Activated naive CD4-positive, alpha-beta T cell treated with anti-CD3 and anti-CD28 coated beads, Interleukin-2, amount 10 ng/mL, durations not matched to agents 7 days and 5 days (primary cell): ENCODE measurements at places on chromosomes 4 and X.

GRCh38 chrX:129037389-129037788 is 485.9 kb downstream of the SMARCA1 start:
- no peaks in the 10 kb centered on the region for H3K36me3 ChIP-seq
- H3K4me1 ChIP-seq = no peaks in the 10 kb centered on the region
- no peak overlapping the region for H3K27ac ChIP-seq
- H3K27me3 ChIP-seq = no peaks in the 10 kb centered on the region

DNA sequence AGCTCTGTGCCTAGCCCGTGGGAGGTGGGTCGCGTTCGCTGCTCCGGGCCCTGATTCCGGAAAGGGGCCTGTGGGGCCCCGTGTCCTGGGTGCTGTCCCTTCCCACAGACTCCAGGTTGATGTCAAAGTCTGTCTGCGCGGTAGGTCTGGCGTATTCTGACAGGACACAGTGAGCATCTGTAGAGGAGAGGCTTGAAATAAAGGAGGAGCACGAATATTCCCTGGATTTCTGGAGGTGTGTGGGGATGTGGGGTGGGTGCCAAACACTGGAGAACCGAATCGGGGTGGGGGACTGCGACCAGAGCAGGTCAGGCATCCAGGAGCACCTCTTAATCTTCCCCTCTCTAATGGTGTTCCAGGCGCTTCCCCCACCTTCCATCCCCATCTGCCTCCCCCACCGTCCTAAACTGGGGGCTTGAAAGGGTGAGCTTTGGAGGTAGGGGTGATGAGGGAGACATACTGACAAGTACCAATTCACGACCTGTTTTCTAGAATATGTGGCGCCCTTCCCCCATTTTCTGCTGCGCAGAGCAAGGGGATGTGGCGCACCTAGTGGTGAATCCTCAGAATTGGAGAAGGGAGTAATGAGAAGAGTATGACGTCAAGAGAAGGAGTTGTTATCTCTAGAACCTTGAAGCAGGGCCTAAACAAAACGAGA is 877 bp downstream of the GPRASP1 start:
- peak; percentile 59 for DNase-seq
- H3K27ac ChIP-seq = peak overlapping the region; percentile 83
- peak overlapping the region; percentile 84 for H3K4me3 ChIP-seq
- H3K27me3 ChIP-seq = peaks cover 11% of the 10 kb centered on the region
- peaks cover 19% of the 10 kb centered on the region for H3K4me1 ChIP-seq
- H3K36me3 ChIP-seq = no peaks in the 10 kb centered on the region

GRCh38 chr4:8381814-8382581 is 58.5 kb downstream of the ACOX3 start:
- H3K27ac ChIP-seq = no peak overlapping the region
- no peaks in the 10 kb centered on the region for H3K4me1 ChIP-seq
- H3K4me3 ChIP-seq = no peak overlapping the region
- H3K27me3 ChIP-seq = no peaks in the 10 kb centered on the region

DNA sequence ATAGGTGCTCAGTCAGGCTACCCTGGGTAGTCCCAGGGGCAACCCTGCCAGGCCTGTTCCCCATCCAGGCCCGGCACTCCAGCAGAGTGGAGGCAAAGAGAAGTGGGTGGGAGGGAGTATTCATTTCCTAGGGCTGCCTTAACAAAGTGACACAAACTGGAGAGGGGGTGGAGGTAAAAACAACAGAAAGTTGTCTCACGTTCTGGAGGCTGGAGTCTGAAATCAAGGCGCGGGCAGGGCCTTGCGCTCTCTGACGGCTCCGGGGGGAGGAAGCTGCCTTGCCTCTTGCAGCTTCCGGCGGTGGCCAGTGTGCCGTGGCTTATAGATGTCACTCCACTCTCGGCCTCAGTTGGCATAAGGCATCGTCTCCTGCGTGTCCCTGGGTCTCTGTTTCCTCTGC is 90.8 kb downstream of the DCTD start:
- peaks cover 24% of the 10 kb centered on the region for H3K27me3 ChIP-seq
- no peak overlapping the region for H3K4me3 ChIP-seq
- peak; percentile 44 for DNase-seq
- H3K36me3 ChIP-seq = no peaks in the 10 kb centered on the region
- no peak overlapping the region for H3K27ac ChIP-seq

DNA sequence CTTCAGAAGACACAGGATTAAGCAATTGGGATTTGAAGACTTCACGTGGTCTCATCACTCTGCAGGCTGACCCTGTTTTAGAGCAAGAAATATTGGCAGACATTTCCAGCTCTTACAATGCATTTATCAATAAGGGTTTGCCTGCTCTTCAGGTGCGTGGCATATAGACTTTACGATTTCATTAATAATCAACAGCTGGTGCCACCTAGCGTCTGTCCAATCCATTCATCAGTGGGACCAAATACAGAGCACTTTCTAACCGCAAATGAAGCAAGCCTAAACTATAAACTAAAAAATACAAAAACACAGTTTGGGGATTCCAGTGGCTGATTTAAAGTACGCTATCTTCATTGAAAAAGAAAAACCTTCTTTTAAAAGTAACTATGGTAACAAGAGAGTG is 125.4 kb upstream of the DMD start:
- no peak overlapping the region for H3K4me3 ChIP-seq
- no peaks in the 10 kb centered on the region for H3K4me1 ChIP-seq
- H3K27me3 ChIP-seq = no peaks in the 10 kb centered on the region
- H3K36me3 ChIP-seq = no peaks in the 10 kb centered on the region

- peaks cover 47% of the 10 kb centered on the region for H3K4me1 ChIP-seq
- no peaks in the 10 kb centered on the region for H3K27me3 ChIP-seq
- peaks cover 13% of the 10 kb centered on the region for H3K36me3 ChIP-seq
- peak overlapping the region; percentile 83 for H3K27ac ChIP-seq
These were observed 510.4 kb downstream of the MID1IP1 start for GRCh38 chrX:39311646-39312045.

GRCh38 chrX:63282077-63282476 is 69.1 kb downstream of the SPIN4 start:
- H3K4me1 ChIP-seq = no peaks in the 10 kb centered on the region
- H3K4me3 ChIP-seq = no peak overlapping the region
- no peaks in the 10 kb centered on the region for H3K27me3 ChIP-seq
- no peak overlapping the region for H3K27ac ChIP-seq
- no peak for DNase-seq

DNA sequence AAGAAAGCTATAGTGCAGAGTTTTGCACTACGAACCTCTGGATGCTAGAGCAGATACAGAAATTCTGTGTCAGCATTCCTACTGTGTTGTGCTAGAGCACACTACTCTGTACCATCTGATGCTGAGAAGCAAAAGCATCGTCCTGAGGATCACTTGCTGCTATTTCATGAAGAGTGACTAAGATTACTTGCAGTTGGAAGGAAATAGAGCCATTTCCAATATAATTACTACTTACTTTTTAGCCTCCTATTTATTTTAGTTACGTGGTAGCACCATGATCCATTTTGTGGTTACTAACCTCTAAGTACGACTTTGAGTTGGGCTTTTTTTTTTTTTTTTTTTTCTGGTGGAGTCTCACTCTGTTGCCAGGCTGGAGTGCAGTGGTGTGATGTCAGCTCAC is 226.7 kb downstream of the PALLD start:
- H3K4me1 ChIP-seq = peaks cover 16% of the 10 kb centered on the region
- no peak overlapping the region for H3K4me3 ChIP-seq
- no peak overlapping the region for H3K27ac ChIP-seq
- no peaks in the 10 kb centered on the region for H3K27me3 ChIP-seq

GRCh38 chrX:100368167-100368566 is 41.9 kb downstream of the PCDH19 start:
- no peak overlapping the region for H3K4me3 ChIP-seq
- H3K4me1 ChIP-seq = no peaks in the 10 kb centered on the region
- H3K27me3 ChIP-seq = no peaks in the 10 kb centered on the region
- no peaks in the 10 kb centered on the region for H3K36me3 ChIP-seq
- no peak overlapping the region for H3K27ac ChIP-seq
- DNase-seq = no peak
